ENCODE measurements at places on chromosomes 2 and 18.
A peak's percentile ranks its signal among the peaks of the same experiment; 100 is the strongest.

GRCh38 chr2:168912901-168913369 lies 11.8 kb downstream of the G6PC2 start:
- no peak for DNase-seq

DNA sequence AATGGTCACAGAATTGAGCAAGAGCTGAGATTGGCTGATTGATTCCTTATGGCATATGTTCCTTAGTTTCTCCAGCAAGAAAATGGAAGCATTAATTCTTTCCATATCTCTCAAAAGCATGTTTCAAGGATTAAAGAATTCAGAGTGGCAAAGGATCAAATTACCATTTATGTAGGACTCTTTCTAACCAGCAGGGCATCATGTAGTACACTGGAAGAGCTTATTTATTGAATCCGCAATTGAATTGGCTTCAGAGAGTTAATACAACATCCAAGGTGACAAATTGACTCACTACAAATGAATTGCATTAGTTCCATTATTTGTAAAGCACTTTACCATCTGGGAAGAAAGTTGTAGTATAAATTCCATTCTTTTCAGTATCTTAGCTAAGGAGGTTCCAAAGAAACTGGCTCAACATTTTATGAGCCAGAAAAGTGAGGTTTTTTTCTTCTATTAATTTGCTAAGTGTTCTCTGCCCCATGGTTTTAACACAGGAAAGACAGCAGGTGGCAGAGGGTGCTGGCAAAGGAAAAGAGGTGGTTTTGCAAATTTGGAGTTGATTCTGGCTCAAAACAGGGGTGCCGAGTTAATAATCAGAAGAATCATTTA lies 409.9 kb downstream of the MTX2 start:
- DNase-seq = no peak

DNA sequence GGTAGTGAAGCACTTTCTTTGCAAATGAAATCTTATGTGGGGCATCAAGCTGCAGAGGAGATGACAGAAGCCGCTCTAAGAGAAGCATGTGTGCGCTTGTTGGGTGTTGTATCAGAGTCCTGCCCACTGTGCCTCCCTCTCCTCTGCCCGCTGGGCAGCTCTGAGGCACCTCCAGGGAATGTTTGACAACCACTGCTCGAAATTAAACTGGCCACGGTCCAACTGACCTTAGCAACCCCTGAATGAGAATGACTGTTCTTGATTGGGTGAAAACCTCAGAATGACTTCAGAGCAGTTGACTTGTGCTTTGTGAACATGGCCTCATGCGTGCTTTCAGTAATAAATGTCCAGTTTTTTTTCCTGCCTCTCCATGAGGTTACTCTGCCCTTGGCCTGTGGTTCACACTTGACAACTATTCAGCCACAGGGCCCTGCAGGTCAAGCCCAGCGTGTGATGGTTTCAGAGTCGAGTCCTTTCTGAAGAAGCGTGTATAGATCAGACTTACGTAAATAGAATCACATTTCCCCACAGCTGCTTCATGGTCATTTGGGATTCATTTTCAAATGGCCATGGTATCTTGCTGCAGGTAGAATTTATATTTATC lies 94.9 kb downstream of the SLC4A3 start:
- no peak for DNase-seq

- no peak for DNase-seq
These were observed 383.6 kb upstream of the SMIM21 start for GRCh38 chr18:75810961-75811551.

- peak; percentile 82 for DNase-seq
These were observed 32.7 kb downstream of the LPIN1 start for GRCh38 chr2:11778923-11779757.

GRCh38 chr2:26942543-26943295 lies 27.7 kb upstream of the MAPRE3 start:
- DNase-seq = peak; percentile 42

- no peak for DNase-seq
These were observed 26.7 kb downstream of the RAB1A start for GRCh38 chr2:65103013-65103715.

DNA sequence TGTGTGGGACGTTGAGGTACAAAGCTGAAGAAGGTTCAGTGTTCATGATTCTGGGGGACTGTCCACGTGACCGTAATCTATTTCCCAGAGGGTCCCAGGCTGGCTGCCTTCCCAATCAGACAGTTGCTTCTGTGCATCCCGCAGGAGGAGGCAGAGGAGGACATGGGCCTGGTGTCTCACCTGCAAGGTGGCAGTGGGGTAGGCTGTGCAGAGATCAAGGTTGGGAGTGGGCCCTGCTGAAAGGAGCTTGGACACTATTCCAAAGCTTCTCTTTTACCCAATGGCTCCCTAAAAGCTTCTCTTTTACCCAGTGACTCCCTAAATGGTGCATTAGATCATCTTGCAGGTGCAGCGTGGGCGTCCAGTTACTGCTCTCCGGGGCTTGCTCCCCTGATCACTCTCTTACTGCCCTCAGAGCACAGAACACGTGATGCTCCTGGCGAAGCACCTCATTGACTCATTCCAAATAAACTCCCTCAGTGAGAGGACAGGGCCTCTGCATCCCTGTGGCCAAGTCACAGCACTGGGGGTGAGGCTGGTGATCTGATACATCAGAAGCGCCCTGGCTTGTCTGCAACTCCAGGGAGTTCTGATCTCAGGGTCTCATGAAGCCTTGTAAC lies 41.5 kb downstream of the RNF144A start:
- no peak for DNase-seq

- no peak for DNase-seq
These were observed 41.2 kb downstream of the SRD5A2 start for GRCh38 chr2:31539505-31539904.

DNA sequence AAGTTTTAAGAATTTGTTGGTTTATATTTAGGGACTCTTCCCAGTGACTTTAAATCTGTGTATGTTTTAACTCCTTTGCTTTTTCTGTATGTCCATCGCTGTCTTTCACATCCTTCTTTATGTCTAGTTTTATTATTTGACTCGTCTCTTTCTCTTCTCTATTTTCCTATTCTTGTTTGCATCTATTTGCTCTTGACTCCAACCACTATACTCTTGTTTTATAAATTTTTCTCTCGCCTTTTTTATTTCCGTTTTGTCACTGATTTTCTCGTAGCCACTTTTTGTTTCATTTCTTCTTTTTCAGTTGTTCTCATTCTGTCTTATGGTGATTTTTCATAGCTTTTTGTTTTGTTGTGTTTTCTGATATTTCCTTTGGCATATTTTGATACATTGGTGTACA lies 170.5 kb upstream of the NETO1 start:
- no peak for DNase-seq

DNA sequence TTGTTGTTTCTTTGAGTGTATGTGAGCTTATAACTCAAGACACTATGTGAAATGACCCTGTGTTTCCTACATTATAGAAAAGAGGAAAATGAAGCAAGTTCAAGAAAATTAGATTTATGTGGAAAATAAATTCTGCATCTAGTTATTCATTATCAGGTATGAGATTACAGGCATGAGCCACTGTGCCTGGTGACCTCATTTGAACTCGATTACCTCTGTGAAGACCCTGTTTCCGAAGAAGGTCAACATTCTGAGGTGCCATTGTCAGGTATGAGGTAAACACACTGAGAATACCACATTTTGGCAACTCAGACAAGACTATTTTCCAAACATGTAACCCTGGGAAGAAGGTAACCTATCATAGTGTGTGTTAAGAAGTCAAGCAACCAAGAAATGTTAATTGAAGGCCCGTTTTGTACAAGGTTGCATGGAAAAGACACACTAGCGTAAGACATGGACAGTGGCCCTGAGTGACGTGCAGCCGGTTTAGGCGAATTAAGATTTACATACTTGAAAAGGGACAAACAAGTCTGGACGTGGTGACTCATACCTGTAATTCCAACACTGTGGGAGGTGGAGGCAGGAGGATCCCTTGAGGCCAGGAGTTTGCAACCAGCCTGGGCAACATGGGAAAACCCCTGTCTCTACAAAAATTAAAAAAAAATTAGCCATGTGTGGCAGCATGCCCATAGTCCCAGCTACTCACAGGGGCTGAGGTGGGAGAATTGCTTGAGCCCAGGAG lies 186.6 kb downstream of the NEDD4L start:
- DNase-seq = no peak

DNA sequence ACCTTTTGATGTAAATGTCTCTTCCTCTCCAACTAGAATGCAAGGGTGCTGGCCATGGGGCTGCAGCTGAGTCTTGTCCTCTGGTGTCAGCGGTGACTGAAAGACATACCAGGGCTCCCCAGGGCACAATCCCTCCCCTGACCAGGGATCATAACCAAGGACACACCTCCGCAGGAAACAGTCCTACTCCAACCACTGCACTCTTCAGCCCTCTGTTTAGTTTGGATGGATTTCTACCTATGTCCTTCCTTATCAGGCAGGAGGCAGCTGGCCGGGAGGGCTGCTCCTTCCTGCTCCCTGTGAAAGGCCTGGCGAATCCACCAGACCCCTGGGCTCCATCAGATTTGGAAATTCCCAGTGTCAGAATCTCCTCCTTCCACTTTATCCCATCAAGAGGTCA lies 185.2 kb upstream of the ID2 start:
- no peak for DNase-seq

DNA sequence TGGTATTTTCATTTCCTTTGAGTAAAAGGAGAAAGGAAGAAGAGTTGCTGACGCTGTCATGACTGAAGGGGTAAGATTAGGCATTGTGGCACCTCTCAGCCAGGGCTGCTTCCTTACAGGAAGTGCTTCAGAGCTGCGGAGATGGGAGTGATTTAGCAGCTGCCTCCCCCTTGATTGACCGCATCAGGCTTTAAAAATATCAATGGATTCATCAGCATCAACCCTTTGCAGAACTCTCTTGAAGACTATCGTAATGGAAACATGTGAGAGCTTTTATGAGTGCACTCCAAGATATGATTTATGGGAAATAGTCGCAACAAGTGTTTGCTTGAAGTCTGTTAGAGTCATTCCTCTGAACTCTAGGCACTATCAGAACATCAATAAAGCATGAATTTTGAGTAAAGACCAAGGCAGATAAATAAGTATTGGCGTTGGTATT lies 141.1 kb downstream of the CSRNP3 start:
- no peak for DNase-seq

- no peak for DNase-seq
These were observed 11.1 kb downstream of the HADHB start for GRCh38 chr2:26255759-26256384.

DNA sequence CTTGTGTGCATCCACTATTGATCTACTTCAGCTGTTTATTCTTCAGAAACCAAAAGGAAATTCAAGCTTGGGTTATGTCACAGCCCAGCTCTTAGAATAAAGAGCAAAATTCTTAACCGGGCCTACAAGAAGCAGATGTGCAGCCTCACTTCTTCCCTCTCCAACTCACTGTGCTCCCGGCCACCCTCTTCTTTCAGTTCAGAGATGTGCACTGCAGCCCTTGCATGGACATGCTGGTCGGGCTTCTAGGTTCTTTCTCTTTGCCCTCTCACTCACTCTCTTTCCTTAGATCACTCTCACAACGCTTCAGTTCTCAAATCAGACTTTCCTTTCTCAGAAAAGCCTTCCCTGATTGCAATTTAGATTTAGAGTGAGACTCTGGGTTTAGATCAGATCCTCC lies 104.1 kb downstream of the CHN1 start:
- no peak for DNase-seq

DNA sequence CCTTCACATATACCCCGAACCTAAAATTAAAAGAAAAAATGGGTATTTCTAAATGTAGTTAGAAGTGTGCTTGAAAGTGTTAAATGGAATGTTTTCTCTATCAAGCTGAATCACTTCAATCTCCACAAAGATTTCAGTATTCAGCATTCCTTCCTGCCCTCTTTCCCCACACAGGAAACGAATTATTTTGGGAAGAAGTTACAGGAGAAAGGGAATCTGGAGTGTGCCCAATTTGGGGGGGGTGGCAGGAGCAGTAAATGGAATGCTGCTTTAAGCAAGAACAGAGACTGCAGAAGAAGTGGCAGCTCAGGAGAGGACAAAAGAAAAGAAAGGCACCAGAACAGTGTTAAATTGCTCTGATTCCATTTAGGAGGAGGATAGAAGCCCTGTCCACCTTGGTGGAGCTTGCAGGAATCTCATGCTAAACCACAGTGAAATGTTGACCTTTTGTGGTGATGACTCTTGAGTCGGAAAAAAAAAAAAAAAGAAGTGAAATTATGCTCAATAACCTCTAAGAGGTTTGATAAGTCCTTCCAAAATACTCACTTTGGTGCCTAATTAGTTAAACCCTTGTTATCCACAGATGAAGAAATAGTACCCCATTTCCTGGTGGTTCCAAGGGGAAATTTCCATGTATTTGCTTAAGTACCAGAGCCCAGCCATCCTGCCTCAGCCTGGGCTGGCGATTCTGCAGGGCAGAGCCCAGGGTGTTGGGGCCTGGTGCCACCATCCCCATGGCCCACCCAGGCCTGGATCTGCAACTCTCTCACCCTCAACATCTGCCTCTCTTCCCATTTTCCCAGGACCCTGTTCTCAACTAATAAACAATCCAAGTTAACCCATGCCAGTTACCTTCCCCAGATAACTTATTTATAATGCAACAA lies 56.5 kb downstream of the MYO5B start:
- DNase-seq = no peak

DNA sequence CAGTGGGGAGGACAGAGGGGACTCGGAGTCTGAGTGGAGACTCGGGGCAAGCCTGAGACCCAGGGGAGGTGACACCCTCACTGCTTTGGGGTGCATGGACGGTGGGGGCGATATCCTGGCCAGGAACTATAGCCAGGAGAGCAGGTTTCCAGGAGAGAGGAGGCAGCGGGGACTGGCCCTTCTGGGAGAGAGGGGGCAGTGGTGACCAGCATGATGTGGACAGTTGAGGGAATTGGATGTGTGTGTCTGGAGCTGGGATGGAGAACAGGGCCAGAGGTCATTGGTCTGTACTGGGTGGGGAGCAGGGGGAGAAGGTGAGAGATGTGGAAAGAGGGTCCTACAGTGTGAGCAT lies 63.6 kb downstream of the ACKR3 start:
- no peak for DNase-seq

GRCh38 chr2:31920962-31921361 lies 89.8 kb downstream of the MEMO1 start:
- no peak for DNase-seq

DNA sequence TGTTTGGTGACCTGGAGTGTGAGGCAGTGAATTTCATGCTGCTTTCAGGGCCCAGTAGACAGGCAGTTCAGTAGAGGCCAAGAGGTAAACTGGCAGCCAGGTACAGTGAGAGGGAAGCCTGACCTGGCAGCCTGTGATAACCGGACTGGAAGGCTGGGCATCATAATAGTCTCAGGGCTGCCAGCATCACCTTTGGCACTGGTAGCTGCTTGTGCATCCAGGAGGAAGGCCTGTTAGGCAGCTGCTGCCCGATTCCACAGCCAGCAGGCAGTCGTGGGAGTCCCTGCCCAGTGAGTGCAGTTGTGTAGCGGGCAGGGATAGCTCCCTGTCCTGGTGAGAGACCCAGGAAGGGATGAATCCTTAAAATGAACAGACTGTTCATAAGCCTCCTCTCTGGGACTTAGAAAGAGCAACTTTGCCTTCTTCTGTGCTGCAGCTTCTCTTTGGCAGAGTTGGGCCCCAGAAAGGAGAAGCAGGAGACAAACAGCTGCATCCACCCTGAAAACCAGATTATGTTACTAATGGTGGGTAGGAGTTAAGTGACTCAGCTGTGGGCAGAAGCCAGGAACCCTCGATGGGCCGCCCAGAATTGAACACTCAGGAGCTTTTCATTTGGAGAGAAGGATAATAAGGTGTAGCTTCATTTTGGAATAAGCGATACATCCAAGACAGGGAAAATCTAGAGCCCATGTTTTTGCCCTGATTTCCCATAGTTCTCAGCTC lies 8.1 kb upstream of the GPBAR1 start:
- no peak for DNase-seq
